SK-N-SH (cell line): ENCODE measurements at places on chromosomes 1 and 21.

GRCh38 chr1:235427447-235427846, 60.2 kb downstream of the TBCE start:
- DNase-seq: no peak

GRCh38 chr1:236608930-236609726, 4.8 kb upstream of the HEATR1 start:
- DNase-seq: peak; percentile 66

DNA sequence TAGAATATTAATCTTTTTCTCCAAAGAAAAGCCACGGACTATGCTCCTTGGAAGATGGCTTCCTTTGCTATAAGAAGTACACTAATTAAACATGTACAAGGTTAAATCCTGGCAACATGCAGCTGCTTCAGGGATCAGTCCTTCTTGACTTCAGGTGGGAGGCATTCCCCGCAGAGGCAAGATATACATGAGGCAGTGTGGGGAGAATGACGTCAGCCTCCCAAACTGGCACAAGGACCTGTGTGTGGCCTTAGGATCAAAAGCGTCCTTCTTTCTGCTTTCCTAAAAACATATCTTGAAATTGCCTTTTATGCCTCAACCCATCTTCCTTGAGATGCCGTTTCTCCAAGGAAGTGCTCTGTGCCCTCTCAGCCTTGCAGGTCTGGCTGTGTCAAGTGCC, 90.3 kb downstream of the WLS start:
- no peak for DNase-seq

- no peak for DNase-seq
Observed at GRCh38 chr1:35475856-35476674, 81.1 kb downstream of the KIAA0319L start.

- DNase-seq: no peak
Observed at GRCh38 chr1:6409053-6409452, 10.7 kb downstream of the HES2 start.

DNA sequence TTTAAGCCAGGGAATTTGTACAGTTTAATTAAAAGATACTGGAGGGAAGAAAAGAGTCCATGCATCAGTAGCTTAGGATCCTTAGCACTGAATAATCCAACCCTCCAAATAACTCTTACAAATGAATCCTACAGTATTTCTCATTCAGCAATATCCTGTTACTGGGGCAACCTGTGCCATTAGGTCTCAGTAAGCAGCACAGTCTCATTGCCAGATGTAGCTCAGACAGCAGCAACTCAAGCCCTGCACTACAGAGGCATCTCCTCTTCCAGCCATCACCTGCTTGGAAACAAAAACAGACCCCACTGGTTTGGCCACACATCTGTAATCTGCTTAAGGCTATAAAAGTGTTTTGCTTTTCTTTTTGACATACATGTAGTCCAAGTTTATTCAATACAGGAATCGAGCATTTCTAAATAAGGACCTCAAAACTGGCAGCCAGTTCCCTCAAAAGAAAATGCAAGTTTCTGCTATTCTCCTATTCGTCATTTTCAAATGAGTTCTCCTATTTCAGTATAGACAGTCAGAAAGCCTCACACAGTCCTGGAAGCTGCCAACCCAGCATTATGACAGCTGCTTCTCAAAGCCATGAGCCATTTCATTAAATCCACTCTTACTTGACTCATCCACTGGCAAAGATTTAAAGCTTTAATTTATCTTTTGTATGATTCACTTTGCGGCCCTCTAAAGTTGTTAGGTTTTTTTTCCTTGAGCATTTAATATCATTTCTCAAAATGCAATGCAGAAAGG, 129.0 kb downstream of the APP start:
- peak; percentile 53 for DNase-seq
